ENCODE measurements at places on chromosomes 11 and 22.

GRCh38 chr11:131762346-131763110 lies 392.1 kb downstream of the NTM start:
- no peak for DNase-seq

- DNase-seq = no peak
Measured at GRCh38 chr11:114135737-114136151, 76.2 kb downstream of the ZBTB16 start.

DNA sequence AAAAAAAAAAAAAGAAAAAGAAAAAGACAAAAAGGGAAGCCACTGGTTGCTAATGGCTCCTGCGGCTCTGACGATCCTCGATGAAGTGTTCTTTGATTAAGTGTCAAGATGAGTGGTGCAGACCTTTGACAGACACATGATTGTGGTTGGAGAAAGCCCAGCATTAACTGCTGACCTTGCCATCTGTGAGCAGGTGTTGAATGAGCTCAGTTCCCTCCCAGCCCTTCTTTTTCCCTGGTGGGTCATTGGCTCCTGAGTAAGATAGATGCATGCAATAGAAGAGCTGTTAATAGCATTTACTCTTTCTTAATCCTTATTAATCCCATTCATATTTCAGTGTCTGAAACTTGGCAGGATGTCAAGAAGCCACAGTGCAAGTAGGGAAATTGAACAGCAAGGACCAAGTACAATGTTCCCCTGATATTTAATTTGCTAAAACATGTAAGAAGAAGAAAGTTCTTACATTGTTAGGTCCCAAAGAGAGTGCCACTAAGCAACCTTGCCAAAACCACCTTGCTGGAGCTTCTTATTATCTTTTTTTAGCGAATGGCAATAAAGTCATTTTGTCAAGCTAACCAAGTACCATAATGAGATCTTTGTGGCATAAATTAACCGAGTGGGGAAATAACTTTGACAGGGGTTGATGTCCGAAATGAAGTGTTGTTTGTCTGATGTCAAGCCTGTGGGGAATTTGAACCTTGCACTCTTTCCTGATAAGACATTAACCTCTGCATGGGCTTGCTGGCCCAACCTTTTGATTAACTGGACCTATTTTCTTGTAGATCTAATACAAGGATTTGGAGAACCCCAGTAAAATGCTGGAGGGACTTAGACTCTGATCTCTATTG lies 113.7 kb downstream of the PTPRJ start:
- no peak for DNase-seq

DNA sequence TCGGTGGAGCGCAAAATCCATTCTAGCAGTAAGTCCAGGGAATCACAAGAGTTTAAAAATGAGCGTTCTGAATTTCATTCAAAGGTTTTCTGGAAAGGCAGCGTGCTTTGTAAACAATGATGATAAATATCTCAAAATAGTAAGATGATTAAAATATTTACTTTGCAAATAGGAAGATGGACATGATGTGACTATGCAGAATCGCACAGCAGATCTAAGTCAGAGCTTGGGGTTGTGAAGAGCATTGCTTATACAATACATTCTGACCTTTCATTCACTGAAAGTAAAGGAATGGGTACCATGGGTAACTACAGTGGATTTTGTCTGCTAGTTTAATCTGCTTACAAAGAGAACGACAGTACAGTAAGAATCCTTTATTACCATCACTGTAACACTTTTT lies 77.5 kb downstream of the PPP6R3 start:
- DNase-seq = no peak

DNA sequence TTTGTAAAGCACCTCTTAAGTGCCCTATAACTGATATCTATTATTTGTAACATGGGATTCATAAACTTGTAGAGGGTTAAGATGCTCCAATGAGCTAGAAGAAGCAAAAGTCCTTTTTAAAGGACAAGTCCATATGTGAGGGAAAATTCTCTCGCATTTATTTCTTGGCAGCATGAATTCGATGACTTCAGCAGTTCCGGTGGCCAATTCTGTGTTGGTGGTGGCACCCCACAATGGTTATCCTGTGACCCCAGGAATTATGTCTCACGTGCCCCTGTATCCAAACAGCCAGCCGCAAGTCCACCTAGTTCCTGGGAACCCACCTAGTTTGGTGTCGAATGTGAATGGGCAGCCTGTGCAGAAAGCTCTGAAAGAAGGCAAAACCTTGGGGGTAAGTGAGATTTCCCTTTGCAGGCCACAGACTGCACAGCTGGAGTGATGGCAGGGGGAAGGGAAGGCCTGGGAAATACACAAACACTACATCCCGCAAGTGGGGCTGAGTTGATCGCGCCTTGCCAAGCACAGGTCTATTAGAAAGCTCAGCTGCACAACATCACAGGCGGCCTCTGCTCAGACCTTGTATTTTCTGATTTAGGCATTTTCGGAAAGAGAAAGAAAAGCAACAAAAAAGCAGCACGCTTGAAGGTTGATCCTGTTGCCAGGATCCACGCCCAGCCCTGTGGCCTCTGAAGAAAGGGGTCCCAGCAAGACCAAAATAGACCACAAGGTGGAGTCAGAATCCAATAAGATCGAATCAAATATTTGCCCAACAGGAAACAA lies 1.5 kb downstream of the MS4A8 start:
- DNase-seq = no peak

GRCh38 chr11:72668629-72669347 lies 5.4 kb downstream of the PDE2A start:
- DNase-seq = peak; percentile 89
